Activated naive CD4-positive, alpha-beta T cell (primary cell): ENCODE measurements at places on chromosomes 6 and 20.

- no peak for DNase-seq
These were observed 64.6 kb upstream of the ADGRF1 start for GRCh38 chr6:47106721-47107197.

GRCh38 chr20:60138256-60139220 lies 180.3 kb downstream of the CDH26 start:
- DNase-seq: peak; percentile 3

DNA sequence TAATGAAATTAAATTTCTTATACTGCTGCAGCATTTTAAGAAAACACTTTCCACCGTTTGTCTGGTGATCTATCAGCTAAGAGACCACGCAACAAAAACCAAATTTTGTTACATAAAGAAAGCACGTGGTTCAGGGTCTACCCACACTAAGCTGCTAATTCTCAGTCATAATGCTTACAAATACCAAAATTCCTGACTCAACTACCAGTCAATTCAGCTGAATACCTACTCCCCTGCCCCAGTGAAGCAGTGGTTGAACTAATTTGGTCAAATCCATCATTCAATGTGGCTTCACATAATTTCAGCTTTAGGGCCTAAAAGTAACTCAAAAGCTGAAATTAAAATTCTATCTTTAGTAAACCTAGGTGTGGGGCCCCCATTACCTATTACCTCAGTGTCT lies 468.6 kb upstream of the ARID1B start:
- no peak for DNase-seq

GRCh38 chr6:89583559-89583958 lies 55.0 kb downstream of the LYRM2 start:
- DNase-seq: no peak

DNA sequence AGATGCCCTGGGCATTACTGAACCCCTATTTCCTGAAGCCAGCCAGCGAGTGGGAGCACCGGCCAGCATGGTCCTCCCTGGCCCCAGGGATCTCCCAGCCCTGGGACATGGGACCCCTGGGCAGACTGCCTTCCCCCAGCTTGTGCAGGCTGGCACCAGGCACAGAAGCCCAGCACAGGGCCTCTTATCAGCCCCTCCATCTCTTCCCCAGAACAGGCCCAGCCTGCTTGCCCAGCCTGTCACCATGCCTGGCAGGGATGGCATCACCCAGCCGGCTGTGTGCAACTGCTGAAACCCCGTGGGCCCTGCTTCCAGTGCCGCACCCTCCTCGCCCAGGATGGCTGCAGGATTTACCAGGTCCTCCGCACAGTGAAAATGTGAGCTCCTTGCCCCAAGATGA lies 6.1 kb upstream of the OSBPL2 start:
- DNase-seq: no peak

DNA sequence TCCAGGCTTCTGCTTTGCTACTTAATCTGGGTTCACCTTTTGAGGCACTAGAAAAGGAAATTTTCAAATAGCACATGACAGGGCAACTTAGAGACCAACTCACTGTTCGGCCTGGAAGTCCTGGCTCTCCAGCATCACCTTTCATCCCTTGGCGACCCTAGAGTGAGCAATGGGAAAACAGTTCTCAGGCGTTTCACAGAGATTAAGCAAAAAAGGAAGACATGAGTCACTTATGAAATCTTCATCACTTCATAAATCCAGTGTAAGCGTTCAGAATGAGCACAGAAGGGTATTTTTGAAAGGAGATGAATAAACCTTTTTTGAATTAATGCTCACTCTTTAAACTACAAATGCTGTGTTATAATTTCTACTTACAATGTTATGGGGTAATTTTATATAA lies 104.0 kb downstream of the COL12A1 start:
- DNase-seq: no peak

DNA sequence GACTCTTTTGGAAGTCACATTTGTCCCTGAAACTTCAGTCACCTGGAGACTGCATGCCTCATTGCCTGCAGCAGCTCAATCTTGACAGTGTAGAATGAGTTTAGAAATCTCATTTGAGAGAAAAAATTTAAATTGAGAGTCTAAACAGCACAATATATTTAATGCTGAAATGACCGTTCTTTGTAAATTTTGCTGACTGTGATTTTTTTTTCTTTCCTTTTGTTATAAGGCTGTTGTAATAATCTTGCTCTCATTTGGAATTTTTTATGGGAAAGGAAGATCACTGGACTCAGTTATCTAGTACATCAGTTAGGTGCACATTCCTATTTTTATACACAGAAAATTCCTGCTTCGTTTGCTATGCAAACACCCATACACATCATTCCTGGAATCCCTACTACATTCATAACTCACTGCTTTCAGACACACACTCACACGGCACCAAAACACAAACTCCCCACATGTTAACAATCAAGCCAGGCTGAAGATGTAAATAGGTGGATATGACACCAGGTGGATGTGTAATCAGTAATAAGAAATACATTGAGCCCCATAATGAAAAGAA lies 43.8 kb downstream of the PTCHD4 start:
- DNase-seq: no peak

DNA sequence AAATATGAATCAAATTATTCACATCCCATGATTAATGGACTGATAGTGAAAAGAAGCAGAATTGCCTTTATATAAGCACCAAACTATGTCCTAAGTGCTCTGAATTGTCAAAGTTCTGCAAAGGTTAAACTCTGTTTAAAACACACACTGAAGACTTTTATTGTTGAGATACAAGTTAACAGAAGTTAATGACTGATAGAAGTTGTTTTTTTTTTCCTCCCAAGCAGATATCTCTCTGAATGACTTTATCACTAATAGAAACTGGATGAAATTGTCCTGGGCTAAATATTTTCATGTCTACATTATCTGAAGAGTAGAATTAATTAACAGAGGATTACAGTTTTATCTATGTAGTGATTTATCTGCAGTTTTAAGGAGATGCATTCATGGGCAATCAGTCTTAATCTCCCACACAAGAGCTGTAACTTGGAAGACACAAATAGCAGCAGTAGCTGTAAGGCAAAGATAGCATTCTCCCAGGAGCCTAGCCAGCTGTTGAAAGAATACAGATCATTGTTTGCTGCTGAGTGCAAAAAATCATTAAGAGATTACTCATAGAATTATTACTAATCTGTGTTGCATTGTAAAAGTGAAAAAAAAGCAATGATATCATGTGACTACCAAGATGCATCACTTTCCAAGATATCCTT lies 49.9 kb downstream of the BMP5 start:
- DNase-seq: no peak

DNA sequence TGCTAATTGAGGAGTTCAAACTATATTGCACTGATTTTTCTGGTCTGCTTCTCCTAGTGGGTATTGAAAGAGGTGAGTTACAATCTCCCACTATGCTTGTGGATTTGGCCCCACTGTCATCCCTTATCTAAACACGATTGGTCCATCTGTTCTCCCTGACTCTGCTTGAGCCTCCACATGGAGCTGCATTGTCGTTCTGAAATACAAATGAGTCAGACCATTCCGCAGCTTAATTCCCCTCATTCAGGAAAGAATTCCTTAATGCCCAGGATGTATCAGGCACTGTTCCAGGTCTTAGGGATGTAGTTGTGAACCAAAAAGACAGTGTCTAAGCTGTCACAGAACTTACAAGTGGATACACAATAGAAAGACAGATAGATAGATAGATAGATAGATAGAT lies 461.9 kb downstream of the QKI start:
- no peak for DNase-seq

GRCh38 chr20:48818481-48818987 lies 9.3 kb downstream of the PREX1 start:
- DNase-seq: no peak

DNA sequence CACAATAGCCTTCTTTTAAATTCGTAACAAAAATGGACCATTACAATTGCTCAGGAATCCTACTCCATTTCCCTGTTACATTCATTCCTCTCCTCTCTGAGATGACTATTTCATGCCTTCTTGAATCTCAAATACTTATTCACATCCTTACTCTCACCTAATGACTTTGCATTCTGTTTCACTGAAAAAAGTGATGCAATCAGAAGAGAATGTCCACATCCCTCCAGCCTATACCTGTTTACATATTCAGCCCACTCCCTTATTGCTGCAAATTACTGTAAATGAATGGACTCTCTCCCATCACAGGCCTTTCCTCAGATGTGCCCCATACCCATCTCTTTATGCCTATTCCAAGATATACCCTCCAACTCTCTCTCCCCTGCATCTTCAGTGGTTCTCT lies 8.6 kb downstream of the TAAR1 start:
- no peak for DNase-seq

- DNase-seq: no peak
These were observed 44.1 kb downstream of the NUP153 start for GRCh38 chr6:17662585-17662984.

DNA sequence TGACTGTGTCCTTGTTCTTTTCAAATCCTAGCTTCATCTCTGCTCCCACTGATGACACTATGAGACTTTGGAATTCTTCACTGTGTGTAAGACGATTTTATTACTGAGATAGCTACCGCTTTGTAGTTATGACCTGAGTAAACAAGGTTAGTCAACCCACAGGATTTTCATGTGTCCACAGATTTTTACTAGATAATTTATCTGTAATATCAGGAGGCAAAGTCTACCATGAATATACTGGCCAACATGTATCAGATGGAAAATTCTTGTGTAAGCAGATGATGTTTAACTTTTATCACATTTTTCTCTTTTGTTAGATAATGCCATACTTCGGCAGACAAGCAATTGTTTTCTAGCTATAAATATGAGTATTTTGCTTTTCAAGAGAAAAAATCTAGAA lies 119.8 kb downstream of the SGK1 start:
- DNase-seq: no peak

- DNase-seq: no peak
These were observed 69.3 kb downstream of the FAM50B start for GRCh38 chr6:3918469-3918868.

- DNase-seq: no peak
These were observed 16.1 kb upstream of the ANKRD60 start for GRCh38 chr20:58244517-58245030.

- DNase-seq: no peak
These were observed 601.2 kb upstream of the ARID1B start for GRCh38 chr6:156175971-156176421.

- no peak for DNase-seq
These were observed 88.7 kb downstream of the THBS2 start for GRCh38 chr6:169164986-169165385.

DNA sequence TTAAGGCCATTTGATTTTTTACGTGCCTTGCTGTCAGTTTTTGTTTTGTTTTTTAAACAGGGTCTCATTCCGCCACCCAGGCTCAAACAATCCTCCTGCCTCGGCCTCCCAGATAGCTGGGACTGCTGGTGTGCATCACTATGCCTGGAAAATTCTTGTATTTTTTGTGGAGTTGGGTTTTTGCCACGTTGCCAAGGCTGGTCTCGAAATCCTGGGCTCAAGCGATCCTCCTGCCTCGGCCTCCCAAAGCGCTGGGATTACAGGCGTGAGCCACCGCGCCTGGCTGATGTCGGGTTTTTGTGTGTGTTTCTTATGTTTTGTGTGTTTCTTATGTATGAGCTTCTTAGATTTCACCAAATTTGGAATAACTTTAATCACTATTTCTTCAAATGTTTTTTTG lies 104.8 kb downstream of the TAF4 start:
- DNase-seq: no peak

GRCh38 chr6:22499815-22500214 lies 69.6 kb upstream of the HDGFL1 start:
- DNase-seq: no peak

DNA sequence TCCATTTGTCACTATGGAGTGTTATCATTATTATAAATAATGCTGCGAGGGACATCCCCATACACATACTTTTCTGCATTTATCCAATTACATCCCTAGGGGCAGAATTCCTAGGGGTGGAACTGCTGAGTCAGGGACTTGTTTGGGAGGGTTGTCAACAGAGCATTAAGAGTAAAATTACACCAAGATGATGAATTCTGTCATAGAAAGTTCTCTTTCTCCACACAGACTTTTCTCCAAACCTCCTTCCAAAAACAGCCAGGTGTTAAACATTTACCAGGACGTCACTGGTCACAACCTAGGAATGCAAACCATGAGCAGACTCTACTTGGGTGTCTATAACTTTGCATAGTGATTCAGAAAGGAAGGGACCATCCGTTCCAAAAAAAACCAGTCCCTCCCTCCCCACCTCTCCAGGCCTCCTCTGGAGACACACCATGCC lies 95.5 kb downstream of the PRND start:
- no peak for DNase-seq

- no peak for DNase-seq
These were observed 10.8 kb upstream of the ZBTB24 start for GRCh38 chr6:109493865-109494264.

- DNase-seq: no peak
These were observed 19.1 kb downstream of the VSTM2L start for GRCh38 chr20:37922016-37922415.

DNA sequence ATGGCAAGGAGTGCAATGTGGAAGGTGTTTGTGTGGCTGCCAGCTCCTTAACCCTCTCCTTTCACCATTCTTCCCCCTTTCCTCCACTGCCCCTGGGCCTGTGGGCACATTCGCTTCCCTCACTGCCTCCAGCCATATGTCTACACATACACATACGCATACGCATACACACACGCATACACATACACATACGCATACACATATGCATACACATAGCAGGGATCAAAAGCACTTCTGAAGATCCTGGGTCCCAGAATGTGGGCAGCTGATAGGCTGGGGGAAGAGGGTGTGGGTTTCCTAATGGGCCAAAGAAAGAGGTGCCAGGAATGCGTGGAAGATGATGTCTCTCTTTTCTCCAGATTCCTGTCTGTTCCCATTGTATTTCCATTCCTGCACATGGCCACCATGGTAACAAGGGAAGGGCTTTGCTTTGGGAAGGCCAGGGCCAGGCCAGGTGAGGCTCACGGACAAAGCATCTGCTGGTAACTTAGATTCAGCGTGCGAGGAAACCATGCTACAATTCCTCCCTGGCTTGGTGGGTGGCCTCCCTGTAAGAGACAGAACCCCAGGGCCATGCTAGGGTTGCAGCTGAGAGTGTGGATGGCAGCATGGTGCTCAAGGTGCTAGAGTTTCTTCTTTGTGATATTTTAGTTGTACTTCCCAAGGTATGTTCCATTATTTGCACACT lies 44.8 kb upstream of the GTSF1L start:
- DNase-seq: no peak

GRCh38 chr6:138601128-138601527 lies 101.8 kb upstream of the NHSL1 start:
- DNase-seq: no peak

- no peak for DNase-seq
These were observed 49.9 kb upstream of the TOP1 start for GRCh38 chr20:40978761-40979160.

GRCh38 chr6:111992851-111993250 lies 61.1 kb upstream of the CCN6 start:
- no peak for DNase-seq

GRCh38 chr6:107418118-107418517 lies 41.2 kb downstream of the PDSS2 start:
- no peak for DNase-seq
